Stimulated activated CD4-positive, alpha-beta T cell treated with anti-CD3 and anti-CD28 coated beads, Interleukin-4, amount 100 ng/mL, for 4 hours (primary cell): ENCODE measurements at places on chromosomes 1 and 21.

DNA sequence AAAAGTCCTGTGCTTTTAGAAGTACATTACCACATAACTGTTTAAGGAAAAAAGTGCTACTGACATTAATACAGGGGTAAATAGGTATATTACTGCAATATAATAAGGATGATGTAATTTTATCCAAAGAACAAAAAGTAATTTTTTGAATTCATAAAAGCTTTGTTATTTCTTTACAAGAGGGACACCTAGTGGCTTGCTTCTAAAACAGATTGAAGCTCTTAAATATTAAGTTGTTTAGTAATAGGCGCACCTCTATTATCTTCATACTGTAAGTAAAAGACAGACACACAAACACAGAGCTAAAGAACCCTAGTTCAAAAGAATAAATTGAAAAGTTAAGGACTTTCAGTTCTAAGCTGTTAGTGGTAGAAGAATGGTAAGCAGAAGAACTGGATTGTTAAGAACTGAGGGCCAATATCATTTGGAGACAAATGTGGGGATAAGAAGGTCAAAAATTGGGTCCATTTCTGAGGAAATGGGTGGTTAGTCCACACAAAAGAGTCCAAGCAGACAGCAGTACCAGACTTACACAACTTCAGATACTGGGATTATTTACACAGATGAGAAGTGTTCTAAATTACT is 15.4 kb downstream of the ZNHIT6 start:
- no peak for DNase-seq

DNA sequence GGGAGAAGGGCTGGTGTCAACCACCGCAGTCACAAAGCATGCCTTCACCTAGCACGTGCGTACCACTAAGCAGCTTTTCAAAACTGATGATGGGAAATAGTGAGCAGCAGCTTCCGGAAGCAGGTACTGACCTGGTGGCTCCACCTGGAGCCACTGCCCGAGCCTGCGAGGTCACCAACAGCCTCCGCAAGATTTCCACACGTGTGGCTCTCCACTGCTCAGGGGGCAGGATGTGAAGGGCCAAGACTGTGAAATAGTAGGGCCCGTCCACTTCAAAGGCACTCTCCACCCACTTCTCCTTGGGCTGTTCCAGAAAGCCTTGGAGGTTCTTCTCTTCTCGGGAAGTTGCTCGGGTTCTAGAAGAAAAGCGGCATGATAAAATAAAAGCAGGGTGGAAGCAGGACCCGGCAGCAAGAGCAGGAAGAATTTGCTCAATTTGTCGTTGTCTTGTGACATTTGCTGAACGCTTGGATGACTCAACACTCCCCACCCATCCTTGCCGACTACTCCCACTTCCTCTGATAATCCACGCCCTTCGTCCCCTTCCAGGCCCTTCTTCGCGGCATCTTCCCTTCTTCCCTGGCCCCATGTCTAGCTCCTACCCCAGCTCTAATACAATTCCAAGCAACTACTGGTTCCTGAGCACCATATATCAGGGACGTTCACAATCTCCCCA is 124.9 kb upstream of the IFFO2 start:
- no peak for DNase-seq

GRCh38 chr1:40312238-40313205 is 4.6 kb downstream of the COL9A2 start:
- DNase-seq = no peak

DNA sequence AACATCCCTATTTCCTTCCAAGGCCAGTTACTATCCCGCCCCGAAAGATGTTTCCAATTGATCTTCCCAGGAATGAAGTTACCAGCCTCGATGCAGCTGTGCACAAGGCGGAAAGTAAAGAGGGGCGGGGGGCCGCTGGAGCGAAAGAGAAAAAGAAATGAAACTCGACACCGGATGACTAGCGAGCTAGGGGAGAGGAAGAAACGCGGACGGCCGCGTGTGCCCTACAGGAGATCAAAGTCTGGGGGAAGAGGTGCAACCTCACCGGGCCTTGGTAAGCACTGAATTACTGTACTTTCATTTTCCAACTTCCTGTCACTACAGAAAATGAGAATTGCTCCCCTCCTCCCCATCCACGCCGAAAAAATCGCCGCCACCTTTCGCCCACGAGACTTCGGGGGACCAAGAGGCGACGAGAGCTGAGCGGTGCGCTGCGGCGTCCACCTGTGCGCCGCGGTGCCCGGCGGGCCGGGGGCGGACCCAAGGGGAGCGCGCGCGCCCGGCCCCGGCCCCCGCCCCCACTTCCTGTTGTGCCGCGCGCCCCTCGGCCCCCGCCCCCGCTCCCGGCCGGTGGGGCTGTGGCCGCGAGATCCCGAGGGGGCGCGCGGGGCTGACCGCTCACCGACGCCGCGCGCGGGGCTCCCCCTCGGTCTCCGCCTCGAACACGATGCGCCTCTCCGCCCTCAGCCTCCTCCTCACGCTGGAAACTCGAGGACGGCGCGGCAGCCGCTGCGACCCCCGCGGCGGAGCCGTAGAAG is 622 bp downstream of the ELK4 start:
- peak; percentile 73 for DNase-seq

DNA sequence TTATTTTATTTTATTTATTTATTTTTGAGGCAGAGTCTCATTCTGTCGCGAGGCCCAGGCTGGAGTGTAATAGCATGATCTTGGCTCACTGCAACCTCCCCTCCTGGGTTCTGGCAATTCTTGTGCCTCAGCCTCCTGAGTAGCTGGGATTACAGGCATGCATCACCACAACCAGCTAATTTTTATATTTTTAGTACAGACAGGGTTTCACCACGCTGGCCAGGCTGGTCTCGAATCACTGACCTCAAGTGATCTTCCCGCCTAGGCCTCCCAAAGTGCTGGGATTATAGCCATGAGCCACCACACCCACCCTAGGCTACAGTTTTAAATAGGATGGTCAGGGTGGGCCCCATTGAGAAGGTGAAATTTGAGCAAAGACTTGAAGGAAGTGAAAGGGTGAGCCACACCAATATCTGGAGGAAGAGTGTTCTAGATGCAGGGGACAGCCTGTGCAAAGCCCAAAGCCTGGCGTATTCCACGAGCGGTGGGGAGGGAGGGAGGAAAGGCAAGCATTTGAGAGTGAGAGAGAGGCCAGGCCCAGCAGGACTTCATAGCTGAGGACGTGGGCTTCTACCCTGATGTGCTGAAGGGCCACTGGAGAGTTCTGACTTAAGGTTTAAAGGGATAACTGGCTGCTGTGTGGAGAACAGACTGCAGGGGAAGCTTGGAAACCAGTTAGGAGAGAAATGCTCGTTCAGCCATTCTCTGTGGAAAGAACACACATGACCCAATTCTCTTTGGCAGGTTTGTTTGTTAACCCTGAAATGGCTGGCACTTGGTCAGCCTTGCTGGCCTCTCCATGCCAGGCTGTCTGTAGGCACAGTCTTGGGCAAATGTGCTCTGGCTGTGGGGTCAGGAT is 62.6 kb upstream of the FAM20B start:
- no peak for DNase-seq
